ENCODE measurements at places on chromosomes 1 and 21. TPM values are rescaled to one million over a fixed set of nuclear protein-coding genes. Genes with fewer than 3 reads are reported as not detected.

- DNase-seq: no peak
Observed at GRCh38 chr1:93743465-93743864, 61.8 kb upstream of the BCAR3 start.

DNA sequence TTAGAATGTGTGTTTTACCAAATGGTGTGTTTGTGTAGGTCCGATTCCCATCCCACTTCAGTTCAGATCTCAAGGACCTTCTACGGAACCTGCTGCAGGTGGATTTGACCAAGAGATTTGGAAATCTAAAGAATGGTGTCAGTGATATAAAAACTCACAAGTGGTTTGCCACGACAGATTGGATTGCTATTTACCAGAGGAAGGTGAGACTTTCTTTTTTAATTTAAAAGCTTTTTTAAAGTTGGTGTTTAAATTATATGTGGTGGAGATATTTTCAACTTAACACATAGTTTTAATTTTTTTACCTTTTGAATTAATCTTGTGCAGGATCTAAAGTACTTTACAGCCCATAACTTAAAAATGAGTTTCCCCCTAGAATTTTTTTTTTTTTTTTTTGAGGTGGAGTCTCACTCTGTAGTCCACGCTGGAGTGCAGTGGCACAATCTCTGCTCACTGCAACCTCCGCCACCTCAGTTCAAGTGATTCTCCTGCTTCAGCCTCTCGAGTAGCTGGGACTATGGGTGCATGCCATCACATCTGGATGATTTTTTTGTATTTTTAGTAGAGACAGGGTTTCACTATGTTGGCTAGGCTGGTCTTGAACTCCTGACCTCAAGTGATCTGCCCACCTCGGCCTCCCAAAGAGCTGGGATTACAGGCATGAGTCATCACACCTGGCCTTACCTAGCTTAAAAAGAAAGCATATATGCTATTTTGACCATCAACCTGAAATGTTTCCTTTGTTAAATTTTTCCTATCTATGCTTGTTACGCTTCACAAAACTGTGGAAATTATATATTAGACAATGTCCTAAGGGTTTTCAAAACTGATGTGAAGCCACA is 70.3 kb downstream of the PRKACB start:
- DNase-seq: no peak

- no peak for DNase-seq
Observed at GRCh38 chr1:71252900-71253299, 172.1 kb upstream of the ZRANB2 start.

- no peak for DNase-seq
Observed at GRCh38 chr1:209455661-209456358, 127.7 kb upstream of the CAMK1G start.

DNA sequence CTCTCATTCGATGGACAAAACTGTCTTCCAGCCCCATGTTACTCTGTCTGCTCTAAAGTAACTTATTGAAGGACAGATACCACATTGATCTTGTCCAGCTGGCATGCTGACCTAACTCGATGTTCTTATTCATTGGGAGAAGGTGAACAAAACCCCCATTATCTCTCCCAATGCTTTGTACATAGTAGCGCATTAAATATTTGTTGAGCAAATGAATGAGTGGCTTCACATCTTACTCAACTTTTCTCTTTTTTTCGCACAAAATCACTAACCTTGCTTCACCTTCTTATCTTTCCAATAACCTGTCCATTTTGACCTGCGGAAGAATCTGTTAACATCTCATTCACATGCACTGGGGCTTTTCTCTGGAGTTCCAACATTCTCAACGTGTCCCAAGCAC is 18.3 kb downstream of the MAB21L3 start:
- DNase-seq: no peak

The BTBD8 gene
- 2.3 TPM for total RNA-seq
